ENCODE measurements at places on chromosomes 3 and 15. TPM values are rescaled to one million over a fixed set of nuclear protein-coding genes. Genes with fewer than 3 reads are reported as not detected.

Gene DGKG
- 20.6 TPM for total RNA-seq

Gene C3orf49
- not detected for total RNA-seq

Gene KBTBD13
- 0.06 TPM for total RNA-seq

Gene NR2E3
- 0.30 TPM for total RNA-seq

Gene CPOX
- total RNA-seq, result 19.5 TPM

Gene PTPRG
- 106 TPM for total RNA-seq

Gene TMEM266
- 4.9 TPM for total RNA-seq

Gene LPCAT4
- 18.1 TPM for total RNA-seq

Gene PLSCR5
- 2.9 TPM for total RNA-seq

Gene ITIH4
- total RNA-seq, result 41.9 TPM

Gene TMCO5A
- not detected for total RNA-seq

Gene PLEKHO2
- 17.5 TPM for total RNA-seq

- no peaks in the 10 kb centered on the region for H3K36me3 ChIP-seq
- DNase-seq, result peak; percentile 61
- H3K4me3 ChIP-seq, result peak overlapping the region; percentile 7
- peaks cover 6% of the 10 kb centered on the region for H3K4me1 ChIP-seq
Observed at GRCh38 chr3:133119176-133119575, 81.0 kb downstream of the TMEM108 start.

DNA sequence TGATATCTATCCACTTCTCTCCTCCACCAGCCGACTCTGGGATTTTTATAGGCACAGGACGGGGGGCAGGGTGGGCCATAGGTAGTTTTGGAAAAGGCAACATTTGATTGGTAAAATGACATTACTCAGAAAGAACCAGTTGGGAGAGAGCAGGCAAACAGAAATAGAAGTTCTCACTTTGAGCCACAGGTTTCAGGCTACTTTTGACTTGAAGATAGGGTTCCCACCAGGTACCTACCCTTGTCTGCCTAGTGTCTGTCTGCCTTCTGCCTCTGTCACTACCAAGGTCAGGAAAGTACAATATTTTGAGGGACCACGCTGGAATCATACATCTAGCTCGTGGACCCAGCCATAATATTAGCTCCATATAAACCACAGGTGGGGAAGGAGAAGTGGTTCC lies 412.9 kb upstream of the GRM7 start:
- no peaks in the 10 kb centered on the region for H3K36me3 ChIP-seq
- no peak for DNase-seq
- H3K4me3 ChIP-seq, result no peak overlapping the region
- H3K27me3 ChIP-seq, result no peaks in the 10 kb centered on the region
- H3K4me1 ChIP-seq, result no peaks in the 10 kb centered on the region
- H3K27ac ChIP-seq, result no peak overlapping the region

GRCh38 chr3:161101609-161102008 lies 3.5 kb downstream of the B3GALNT1 start:
- H3K27ac ChIP-seq, result no peak overlapping the region
- peaks cover 5% of the 10 kb centered on the region for H3K4me1 ChIP-seq
- H3K27me3 ChIP-seq, result no peaks in the 10 kb centered on the region

- H3K4me3 ChIP-seq, result no peak overlapping the region
- no peak overlapping the region for H3K27ac ChIP-seq
- H3K4me1 ChIP-seq, result no peaks in the 10 kb centered on the region
- no peaks in the 10 kb centered on the region for H3K27me3 ChIP-seq
- no peak for DNase-seq
Observed at GRCh38 chr15:98347866-98348265, 300.5 kb upstream of the IGF1R start.

DNA sequence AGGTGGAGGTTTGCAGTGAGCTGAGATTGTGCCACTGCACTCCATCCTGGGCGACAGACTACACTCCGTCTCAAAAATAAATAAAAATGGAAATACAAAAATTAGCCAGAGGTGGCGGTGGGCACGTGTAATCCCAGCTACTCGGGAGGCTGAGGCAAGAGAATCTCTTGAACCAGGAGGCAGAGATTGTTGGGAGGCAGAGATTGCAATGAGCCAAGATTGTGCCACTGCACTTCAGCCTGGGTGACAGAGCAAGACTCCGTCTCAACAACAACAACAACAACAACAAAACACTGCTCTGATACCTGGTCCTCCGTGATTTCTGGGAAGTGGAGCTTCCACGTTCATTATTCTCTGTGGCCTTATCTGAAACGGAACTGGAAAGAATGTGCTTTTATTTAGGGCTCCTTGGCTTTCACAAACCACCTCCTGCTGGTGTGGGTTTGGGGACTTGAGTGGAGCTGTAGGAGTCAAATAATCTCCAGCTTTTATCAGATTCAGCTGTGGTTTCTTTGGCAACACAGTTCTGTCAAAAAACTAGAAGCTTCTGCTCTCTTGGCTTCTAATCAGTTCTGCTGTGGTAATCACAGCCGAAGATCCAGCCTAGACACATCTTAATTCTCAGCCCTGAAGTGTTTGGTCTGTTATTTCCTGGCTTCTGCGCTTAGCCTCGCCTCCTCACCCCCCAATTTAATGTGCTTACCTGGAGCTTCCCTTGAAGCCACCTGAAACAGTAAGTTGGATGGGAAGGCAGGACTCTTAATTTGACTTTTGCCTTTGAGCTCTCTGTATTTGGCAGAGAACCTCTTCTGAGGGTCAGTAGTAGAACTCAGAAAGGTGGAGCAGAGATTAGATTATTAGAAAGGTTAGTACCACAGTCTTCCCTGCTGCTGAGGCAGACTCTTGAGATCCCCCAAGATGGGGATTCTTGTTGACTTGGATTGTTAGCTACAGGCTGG lies 21.4 kb downstream of the IRAK2 start:
- peaks cover 6% of the 10 kb centered on the region for H3K36me3 ChIP-seq
- no peaks in the 10 kb centered on the region for H3K27me3 ChIP-seq
- no peak overlapping the region for H3K4me3 ChIP-seq
- H3K27ac ChIP-seq, result no peak overlapping the region
- no peak for DNase-seq
- peaks cover 10% of the 10 kb centered on the region for H3K4me1 ChIP-seq

GRCh38 chr3:170033489-170033888 lies 4.3 kb upstream of the GPR160 start:
- H3K4me3 ChIP-seq, result no peak overlapping the region
- peaks cover 10% of the 10 kb centered on the region for H3K27me3 ChIP-seq
- no peaks in the 10 kb centered on the region for H3K36me3 ChIP-seq
- H3K27ac ChIP-seq, result no peak overlapping the region
- DNase-seq, result no peak

DNA sequence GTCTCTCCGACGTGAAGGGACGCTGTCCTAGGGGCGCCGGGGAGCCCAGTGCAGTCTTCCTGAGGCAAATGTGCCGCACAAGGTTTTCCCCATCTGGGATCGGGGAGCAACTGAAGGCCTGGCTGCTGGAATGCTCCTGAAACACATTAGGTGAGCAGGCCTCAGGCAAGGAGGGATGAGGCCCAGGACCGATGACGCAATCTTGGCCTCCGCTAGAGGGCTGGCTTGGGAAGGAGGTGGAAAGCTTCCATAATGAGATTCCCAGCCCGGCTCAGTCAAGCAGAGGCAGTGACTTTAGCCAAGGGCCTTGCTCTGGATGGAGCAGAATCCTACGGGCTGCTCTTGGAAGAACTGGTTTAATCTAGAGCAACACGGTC lies 50.8 kb downstream of the CPN2 start:
- no peak overlapping the region for H3K4me3 ChIP-seq
- no peak for DNase-seq
- H3K4me1 ChIP-seq, result peaks cover 27% of the 10 kb centered on the region
- H3K27ac ChIP-seq, result peak overlapping the region; percentile 47
- peaks cover 18% of the 10 kb centered on the region for H3K27me3 ChIP-seq

GRCh38 chr15:74958320-74958907 lies 1.8 kb upstream of the RPP25 start:
- H3K4me3 ChIP-seq, result peak overlapping the region; percentile 65
- no peak overlapping the region for H3K27ac ChIP-seq
- peaks cover 53% of the 10 kb centered on the region for H3K4me1 ChIP-seq
- peak; percentile 74 for DNase-seq

GRCh38 chr15:74422652-74423430 lies 10.9 kb downstream of the SEMA7A start:
- H3K27me3 ChIP-seq, result no peaks in the 10 kb centered on the region
- peaks cover 20% of the 10 kb centered on the region for H3K36me3 ChIP-seq
- no peak for DNase-seq
- H3K27ac ChIP-seq, result peak overlapping the region; percentile 75

- DNase-seq, result no peak
- H3K27me3 ChIP-seq, result no peaks in the 10 kb centered on the region
- no peak overlapping the region for H3K27ac ChIP-seq
- no peak overlapping the region for H3K4me3 ChIP-seq
- H3K36me3 ChIP-seq, result no peaks in the 10 kb centered on the region
Observed at GRCh38 chr3:85508659-85509058, 549.9 kb downstream of the CADM2 start.

DNA sequence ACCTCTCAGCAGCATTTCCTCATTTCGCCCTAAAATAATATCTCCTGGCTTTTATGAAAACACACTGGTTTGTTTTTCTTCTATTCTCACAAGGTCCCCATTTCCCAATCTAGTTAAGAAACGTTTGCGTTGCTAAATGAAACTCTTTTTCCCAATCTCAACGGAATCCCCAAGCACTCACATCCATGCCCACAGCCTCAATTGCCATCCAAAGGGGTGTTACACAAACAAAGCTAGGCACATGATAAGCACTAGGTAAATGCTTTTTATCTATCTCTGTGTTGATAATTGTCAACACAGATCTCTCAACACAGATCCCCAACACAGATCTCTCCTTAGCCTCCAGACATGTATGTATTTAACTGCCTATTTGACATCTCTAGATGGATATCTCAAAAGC lies 35.2 kb upstream of the TF start:
- H3K27me3 ChIP-seq, result no peaks in the 10 kb centered on the region
- no peaks in the 10 kb centered on the region for H3K4me1 ChIP-seq
- H3K36me3 ChIP-seq, result no peaks in the 10 kb centered on the region
- H3K4me3 ChIP-seq, result no peak overlapping the region
- no peak for DNase-seq
- no peak overlapping the region for H3K27ac ChIP-seq

DNA sequence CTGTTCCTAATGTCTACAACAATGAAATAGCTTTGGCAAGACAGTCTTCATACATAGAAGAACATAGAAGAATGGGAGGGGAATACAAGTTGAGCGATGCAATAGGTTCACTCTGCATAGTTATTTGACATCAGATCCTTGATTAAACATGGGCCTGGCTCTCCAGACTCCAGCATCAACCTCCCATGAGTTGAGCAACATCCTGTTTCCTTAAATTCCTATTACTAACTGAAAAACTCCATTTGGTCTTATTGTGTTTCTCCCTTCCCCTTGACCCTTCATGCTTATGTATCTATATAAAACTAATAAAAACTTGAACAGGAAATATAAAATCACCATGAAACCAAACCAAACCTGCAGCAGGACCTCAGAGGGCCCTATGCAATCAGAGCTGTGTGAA lies 304.5 kb upstream of the SATB1 start:
- no peaks in the 10 kb centered on the region for H3K27me3 ChIP-seq
- H3K4me3 ChIP-seq, result no peak overlapping the region
- no peak overlapping the region for H3K27ac ChIP-seq

- H3K4me3 ChIP-seq, result peak overlapping the region; percentile 19
- H3K27me3 ChIP-seq, result peaks cover 70% of the 10 kb centered on the region
- no peak overlapping the region for H3K27ac ChIP-seq
- peaks cover 24% of the 10 kb centered on the region for H3K4me1 ChIP-seq
- no peaks in the 10 kb centered on the region for H3K36me3 ChIP-seq
Observed at GRCh38 chr3:169148448-169149348, 514.8 kb downstream of the MECOM start.

- no peaks in the 10 kb centered on the region for H3K4me1 ChIP-seq
- H3K27ac ChIP-seq, result no peak overlapping the region
- no peaks in the 10 kb centered on the region for H3K27me3 ChIP-seq
- no peak overlapping the region for H3K4me3 ChIP-seq
Observed at GRCh38 chr3:135352213-135352612, 557.2 kb downstream of the EPHB1 start.

DNA sequence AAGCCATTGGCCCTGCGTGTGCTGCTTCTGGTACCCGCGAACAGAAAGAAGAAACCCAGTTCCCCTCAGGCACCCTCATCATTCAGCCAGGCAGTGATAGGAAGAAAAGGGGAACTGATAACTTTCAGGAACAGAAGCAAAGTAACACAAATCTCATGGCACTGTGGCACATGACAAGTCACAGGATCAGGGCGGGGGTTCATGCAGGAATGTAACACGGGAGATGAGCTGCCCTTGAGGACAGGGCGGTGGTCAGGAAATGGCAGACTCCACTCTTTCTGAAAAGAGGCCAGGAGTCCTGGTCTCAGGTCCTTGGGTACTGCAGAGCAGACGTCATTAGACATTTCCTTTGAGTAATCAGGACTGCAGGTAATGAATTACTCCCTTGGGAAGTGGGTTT lies 95.5 kb downstream of the CCNL1 start:
- H3K27ac ChIP-seq, result no peak overlapping the region
- H3K4me3 ChIP-seq, result no peak overlapping the region
- DNase-seq, result no peak
- no peaks in the 10 kb centered on the region for H3K27me3 ChIP-seq
- H3K4me1 ChIP-seq, result peaks cover 15% of the 10 kb centered on the region

GRCh38 chr3:120040813-120041377 lies 53.4 kb downstream of the GSK3B start:
- no peak overlapping the region for H3K4me3 ChIP-seq
- H3K4me1 ChIP-seq, result no peaks in the 10 kb centered on the region
- no peaks in the 10 kb centered on the region for H3K27me3 ChIP-seq
- no peak overlapping the region for H3K27ac ChIP-seq
- peaks cover 2% of the 10 kb centered on the region for H3K36me3 ChIP-seq

DNA sequence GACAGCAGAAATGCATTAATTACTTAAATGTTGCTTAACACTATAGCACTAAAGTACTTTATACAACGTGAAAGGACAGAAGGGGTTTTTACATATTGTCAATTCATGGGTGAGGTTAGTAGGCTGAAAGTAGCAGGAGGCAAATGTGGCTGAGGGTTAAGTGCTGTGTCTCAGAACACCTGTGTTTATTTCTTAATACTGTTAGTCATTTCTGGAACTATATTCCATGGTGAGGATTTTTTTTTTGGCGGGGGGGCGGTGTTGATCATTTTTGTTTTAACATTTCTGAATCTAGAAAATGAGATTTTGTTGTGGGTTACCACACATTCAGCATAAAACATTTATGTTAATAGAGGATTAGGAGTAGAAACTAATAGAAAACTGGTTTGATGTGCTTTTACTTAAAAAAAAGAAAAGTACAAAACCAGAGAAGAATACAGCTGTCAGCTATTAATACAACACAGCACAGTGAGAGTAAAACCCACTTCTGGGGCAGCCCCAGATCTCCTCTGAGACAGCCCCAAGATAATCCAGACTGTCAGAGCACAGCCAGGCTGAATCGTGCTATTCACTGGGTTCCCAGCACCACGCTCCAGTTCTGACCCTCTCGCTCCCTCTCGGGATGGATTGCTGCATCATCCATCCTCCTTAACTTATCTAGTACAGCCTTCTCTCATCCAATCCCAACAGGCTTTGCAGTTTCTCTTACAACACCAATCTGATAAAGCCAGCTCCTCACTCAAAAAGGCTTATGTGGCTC lies 307.7 kb downstream of the TUSC7 start:
- H3K36me3 ChIP-seq, result no peaks in the 10 kb centered on the region
- no peak for DNase-seq
- H3K4me3 ChIP-seq, result no peak overlapping the region
- H3K27me3 ChIP-seq, result no peaks in the 10 kb centered on the region
- H3K27ac ChIP-seq, result no peak overlapping the region

GRCh38 chr3:126180477-126181397 lies at the start of gene ALDH1L1:
TSS of gene ALDH1L1 (minus strand) at chr3:126180586. CDS start at chr3:126160979, 19,607 bp downstream.
- peak within 1 kb of the TSS; percentile 97 for H3K27ac ChIP-seq
- peak; percentile 89 for DNase-seq
- H3K36me3 ChIP-seq, result peaks cover 2% of the 10 kb centered on the region
- peak within 1 kb of the TSS; percentile 66 for H3K4me3 ChIP-seq
- peaks cover 18% of the 10 kb centered on the region for H3K27me3 ChIP-seq

GRCh38 chr15:77915261-77915960 lies 162.1 kb downstream of the TBC1D2B start:
- no peak overlapping the region for H3K4me3 ChIP-seq
- H3K27ac ChIP-seq, result no peak overlapping the region
- DNase-seq, result no peak
- peaks cover 6% of the 10 kb centered on the region for H3K4me1 ChIP-seq
- H3K36me3 ChIP-seq, result no peaks in the 10 kb centered on the region
- no peaks in the 10 kb centered on the region for H3K27me3 ChIP-seq

Measured in spinal cord (tissue), 10 donors.